ENCODE measurements at places on chromosomes 3 and 15. TPM values are rescaled to one million over a fixed set of nuclear protein-coding genes. Genes with fewer than 3 reads are reported as not detected.

BCL2A1 gene
- total RNA-seq: 1.7 TPM

C3orf62 gene
- 2.4 TPM for total RNA-seq

HESX1 gene
- 0.65 TPM for total RNA-seq

DNAH12 gene
- total RNA-seq: 0.13 TPM

NOP10 gene
- 172 TPM for total RNA-seq

Measured in articular chondrocyte of knee joint (primary cell).